ENCODE measurements at places on chromosomes 11 and 22. TPM values are rescaled to one million over a fixed set of nuclear protein-coding genes. Genes with fewer than 3 reads are reported as not detected.

The PYGM gene
- 6.7 TPM for total RNA-seq

The TMEM132A gene
- 3.0 TPM for total RNA-seq

The TLCD5 gene
- total RNA-seq: 2.3 TPM

The KLHDC7B gene
- not detected for total RNA-seq

The OR8A1 gene
- not detected for total RNA-seq

The YPEL4 gene
- 0.33 TPM for total RNA-seq

The TRIM77 gene
- not detected for total RNA-seq

The GDPD4 gene
- not detected for total RNA-seq

The SYTL2 gene
- total RNA-seq: 14.3 TPM

The HTR3A gene
- not detected for total RNA-seq

The CASP5 gene
- total RNA-seq: not detected

The BATF2 gene
- 1.9 TPM for total RNA-seq

The SPI1 gene
- 92.3 TPM for total RNA-seq

The SYCE3 gene
- not detected for total RNA-seq

The MFNG gene
- total RNA-seq: 21.1 TPM

The IL18BP gene
- total RNA-seq: 3.5 TPM
